AML-193 (cell line): ENCODE measurements at places on chromosomes 7 and 10.
A peak's percentile ranks its signal among the peaks of the same experiment; 100 is the strongest.

- DNase-seq, result no peak
Observed at GRCh38 chr10:77430530-77430929, 207.1 kb downstream of the KCNMA1 start.

GRCh38 chr10:2936816-2937215 lies 130.5 kb upstream of the PFKP start:
- DNase-seq, result no peak

GRCh38 chr7:101538596-101539459 lies 90.3 kb downstream of the MYL10 start:
- DNase-seq, result peak; percentile 28

DNA sequence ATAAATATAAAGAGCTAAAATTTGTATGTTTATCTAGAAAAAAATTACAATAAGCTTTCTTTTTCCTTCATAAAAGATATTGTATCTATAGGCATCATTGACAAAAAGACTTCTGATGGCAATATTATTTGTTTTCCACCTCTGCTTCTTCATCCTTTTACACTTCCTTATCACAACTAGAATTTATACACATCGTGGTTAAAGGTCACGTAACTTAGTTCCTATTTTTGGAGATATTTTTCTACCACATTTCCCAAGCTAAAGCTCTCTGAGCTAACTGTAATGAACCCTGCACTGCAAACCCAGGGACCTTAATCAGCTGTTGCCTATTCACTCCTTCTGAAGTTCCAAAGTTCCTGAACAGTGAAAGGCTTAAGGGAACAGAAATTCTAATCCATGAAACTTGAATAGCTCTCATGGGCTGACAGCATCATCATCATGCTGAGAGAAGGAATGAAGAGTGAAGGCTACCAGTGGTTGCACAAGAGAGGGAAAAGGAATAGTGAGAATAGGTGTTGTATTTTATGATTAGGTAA lies 106.1 kb upstream of the SLC13A1 start:
- no peak for DNase-seq

GRCh38 chr10:103806395-103807187 lies 48.8 kb downstream of the SH3PXD2A start:
- no peak for DNase-seq

- DNase-seq, result no peak
Observed at GRCh38 chr10:49230004-49230403, 41.8 kb upstream of the TMEM273 start.

- DNase-seq, result no peak
Observed at GRCh38 chr10:52187521-52188258, 126.4 kb upstream of the DKK1 start.

- DNase-seq, result no peak
Observed at GRCh38 chr10:11863353-11864109, 40.4 kb downstream of the PROSER2 start.

GRCh38 chr10:93079663-93080349 lies 6.1 kb downstream of the CYP26A1 start:
- DNase-seq, result no peak

- no peak for DNase-seq
Observed at GRCh38 chr7:93883917-93884345, 6.6 kb downstream of the TFPI2 start.

GRCh38 chr7:106283831-106284713 lies 711 bp downstream of the NAMPT start:
- peak; percentile 30 for DNase-seq

GRCh38 chr10:123442901-123443300 lies 223.3 kb upstream of the GPR26 start:
- no peak for DNase-seq

DNA sequence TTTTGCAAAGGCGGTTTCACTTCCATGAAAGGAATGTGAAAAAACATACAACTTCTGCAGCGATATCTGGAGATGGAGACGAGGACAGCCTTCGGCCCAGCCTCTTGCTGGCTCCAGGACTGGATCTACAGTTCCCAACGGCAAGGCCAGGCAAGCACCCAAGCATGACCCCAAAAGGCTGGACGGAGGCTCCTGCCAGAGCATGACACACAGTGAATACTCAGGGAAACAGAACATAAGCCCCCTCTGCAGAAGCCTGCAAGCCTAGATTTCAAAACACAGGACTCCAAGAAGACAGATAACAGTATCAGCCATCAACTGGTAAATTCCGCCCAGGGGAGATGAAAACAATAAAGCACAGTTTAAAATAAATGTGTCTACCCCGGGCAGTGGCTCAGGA lies 3.3 kb upstream of the LRRC27 start:
- DNase-seq, result no peak

DNA sequence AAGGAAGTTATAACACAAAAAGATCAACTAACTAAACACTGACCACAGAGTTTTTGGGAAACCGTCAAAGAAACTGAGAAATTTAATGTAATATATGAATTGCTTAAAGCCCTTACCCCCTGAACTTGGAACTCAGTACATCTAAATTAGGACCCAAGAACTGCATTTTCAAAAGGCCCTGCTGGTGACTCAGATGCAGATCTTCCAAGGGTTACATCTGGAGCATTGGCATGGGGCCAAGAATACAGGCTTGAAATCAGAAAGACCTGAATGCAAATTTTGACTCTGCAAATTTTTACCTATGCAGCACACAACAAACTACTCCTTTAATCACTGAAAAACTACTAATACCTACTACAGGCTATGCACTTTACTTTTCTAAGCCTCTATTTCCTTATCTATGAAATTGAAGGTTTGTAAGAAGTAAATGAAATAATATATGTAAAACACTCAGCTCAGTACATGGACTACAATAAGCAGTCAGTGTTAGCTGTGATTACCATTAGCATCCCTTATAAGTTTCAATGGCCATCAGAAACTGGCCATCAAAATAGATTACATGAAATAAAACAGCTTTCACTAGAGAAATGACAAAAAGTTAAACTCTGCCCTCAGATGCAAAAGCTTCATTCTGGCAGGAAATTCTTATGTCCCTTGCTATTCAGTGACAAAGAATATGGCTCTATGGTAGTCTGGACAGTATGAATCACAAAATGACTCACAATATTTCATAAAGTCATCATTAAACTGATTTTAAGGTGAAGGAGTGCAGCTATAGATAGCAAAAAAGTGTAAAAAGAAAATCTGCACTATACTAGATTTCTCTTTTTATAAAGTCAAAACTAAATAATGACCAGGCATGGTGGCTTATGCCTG lies 43.6 kb downstream of the NSUN6 start:
- DNase-seq, result no peak

DNA sequence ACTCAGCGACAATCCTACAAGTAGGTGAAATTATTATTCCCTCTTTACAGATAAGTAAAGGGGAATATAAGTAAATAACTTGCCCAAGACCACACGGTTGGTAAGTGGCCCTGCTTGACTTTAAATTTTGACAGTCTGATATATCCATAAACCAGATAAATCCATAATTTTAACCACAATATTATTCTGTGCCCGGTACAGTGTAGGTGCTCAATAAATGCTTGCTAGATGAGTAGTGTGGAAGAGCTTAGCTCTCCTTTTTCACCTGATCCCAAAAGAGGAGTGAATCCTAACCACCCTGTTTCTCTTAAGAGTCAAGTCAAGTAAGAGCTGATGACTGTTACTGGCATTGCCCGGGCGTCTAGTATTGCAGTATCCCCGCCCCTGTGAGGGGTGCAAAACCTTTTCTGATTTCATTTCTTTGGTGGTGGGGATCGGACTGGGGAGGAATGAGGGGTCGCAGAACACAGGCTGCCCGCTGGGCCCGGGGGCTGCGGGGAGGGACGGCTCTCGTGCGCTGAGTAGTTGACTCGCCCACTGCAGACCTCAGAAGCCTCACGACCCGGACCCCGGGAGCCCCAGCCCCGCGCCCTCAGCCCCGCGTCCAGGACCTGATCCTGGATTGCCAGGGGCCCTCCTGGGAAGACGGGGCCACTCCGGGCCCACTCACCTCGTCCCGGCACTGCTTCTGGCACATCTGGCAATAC lies 490 bp downstream of the KIN start:
- DNase-seq, result no peak

- DNase-seq, result no peak
Observed at GRCh38 chr10:9621216-9621615, 1396.5 kb upstream of the CELF2 start.

GRCh38 chr10:122494833-122495232 lies 33.5 kb downstream of the HTRA1 start:
- DNase-seq, result no peak

DNA sequence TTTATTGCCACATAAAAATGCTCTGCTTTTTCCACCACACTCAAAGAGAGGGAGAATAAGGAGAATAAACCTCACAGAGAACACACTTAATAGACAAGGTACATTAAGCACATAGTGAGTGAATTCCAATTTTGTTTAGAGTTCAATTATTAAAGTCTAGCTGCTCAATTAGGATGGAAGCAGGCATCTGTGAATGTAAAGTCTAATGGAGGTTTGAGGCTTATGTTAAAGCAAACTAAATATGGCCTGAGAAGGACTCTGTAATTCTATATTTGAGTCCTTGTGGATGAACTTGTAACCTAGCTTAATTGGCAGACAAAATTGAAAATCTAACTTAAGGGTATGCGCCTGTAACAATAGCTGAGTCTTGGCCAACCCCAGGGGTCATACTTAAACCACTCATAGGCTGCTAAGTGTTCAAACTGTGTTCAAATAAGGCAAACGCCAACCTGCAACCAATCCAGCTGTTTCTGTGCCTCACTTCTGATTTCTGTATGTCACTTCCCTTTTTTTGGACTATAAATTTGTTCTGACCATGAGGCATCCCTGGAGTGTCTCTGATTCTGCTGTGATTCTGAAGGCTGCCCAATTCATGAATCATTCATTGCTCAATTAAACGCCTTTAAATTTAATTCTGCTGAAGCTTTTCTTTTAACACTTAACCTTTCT lies 31.3 kb upstream of the NME8 start:
- no peak for DNase-seq

DNA sequence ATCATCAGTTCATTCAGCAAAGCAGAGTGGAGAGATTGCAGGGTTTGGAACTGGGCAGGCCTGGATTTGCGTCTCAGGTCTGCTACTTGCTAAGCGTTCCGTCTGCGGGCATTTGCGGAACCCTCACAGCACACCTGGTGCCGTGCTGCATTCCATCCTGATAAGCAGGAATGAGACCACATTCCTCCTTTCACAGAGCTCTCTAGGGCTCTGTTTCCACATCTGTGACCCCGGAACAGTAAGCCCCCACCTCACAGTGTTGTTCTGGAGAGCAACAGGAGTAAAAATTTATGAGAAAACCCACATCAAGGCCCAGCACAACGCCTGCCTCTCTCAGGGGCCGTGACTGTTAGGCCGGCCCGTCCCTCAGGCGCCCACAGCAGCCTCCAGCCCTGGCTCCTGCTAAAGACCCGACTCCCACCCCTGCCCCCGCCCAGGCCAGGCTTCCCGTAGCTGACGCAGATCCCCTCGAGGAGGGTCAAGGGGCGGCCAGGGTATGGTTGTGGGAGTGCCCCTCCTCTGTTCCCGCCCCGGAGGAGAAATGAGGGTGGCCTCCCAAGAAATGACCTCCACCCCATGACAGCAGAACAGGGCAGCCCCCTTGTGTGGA lies 128.9 kb downstream of the RGS10 start:
- no peak for DNase-seq

DNA sequence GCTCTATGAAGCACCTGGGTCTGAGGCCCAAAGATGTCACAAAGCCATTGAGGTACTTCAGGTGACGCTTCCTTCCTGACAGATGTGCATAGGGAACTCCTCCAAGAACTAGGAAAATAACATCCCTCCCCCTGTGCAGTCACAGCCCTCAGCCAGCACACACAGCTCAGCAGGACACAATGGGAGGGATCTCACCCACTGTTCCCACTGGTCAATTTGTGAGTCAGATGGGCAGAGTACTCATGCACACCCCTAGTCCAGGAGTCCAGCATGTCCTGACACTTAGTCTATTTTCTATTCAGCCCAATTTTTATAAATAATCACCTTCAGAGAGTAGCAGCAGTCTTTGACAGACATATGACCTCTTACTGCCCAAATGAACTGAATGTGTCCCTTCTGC lies 60.7 kb upstream of the PFKP start:
- DNase-seq, result no peak

- DNase-seq, result no peak
Observed at GRCh38 chr10:24331457-24331856, 122.5 kb downstream of the KIAA1217 start.

DNA sequence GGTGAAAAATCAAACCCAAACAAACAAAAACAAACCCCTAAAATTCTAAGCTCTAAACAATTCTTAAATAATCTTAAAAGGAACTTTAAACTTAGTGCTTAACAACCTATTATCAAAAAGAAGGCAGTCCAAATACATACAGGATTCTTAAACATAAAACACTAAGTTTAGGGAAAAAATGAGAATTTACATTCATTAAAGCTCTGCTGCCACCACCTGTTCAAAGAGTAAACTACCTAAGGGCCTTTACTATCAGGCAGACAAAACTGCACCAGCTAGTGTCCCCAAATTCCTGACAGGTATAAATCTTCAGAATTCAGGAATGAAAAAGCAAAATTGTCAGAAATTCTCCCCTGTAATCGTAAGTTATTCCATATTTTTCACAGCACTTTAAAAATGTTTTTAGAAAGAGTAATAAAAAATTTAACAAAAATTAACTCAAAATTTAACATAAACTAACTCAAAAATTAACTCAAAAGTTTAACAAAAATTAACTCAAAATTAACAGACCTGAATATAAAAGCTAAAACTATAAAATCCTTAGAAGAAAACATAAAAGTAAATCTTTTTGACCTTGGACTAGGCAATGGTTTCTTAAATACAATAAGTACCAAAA lies 55.1 kb downstream of the PDZD8 start:
- peak; percentile 47 for DNase-seq

- DNase-seq, result no peak
Observed at GRCh38 chr10:5147255-5147980, 37.5 kb downstream of the AKR1C8 start.

DNA sequence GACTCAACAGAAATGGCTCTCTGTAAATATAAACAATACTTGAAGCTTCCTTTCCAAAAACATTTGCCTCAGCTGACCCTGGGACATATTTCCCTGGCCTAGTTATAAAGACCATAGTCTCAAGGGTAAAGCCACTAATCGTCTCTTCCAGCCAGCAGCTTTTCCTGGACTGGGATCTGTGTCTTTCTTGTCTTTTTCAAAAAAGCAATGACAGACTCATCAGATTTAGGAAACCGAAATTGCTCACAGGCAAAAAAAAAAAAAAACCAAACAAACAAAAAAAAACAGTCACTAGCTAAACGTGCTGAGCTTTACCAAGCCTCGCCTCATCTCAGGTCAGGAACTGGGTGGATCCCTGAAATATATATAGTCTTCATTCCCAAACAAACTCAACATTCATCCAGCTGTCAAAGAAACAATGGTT lies 23.5 kb downstream of the STN1 start:
- DNase-seq, result no peak

DNA sequence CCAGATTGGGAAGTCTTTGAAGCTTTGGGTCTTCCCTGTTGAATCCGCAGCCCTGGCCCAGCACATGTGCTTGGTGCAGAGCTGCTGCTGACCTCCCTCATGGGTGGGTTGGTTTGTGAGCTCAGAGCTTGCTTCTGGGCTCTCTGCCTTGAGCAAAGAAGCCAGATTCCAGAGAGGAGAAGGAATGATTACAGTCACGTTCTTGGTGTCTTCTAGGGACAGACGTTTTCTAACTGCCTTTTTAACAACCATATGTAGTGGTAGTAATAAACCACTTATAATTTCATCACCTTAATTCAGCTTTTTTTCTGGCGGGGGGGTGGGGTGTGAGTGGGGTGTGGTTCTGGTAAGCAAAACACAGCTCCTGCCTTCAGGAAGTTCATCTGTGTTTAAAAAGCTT lies 39.5 kb downstream of the LRMDA start:
- DNase-seq, result no peak
